ENCODE measurements at places on chromosomes 1 and 21. TPM values are rescaled to one million over a fixed set of nuclear protein-coding genes. Genes with fewer than 3 reads are reported as not detected.

DNA sequence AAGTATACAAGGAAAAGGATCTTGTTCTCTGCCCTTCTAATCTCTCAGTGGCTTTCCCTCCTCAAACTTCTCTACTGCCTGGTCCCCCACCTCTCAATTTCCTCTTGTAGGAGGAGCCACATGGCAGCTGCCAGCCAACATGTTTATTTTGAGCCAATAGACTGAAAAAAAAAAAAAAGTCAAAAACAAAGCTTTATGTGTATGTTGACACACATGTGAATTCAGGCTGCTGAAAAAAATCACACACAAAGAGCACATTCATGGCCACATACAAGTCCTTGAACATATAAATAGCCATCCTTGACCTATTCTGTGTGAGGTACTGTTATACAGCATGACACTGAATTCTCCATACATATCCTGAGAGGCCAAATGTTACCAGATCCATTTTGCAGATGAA is 3.7 kb downstream of the PTPN14 start:
- no peak for DNase-seq

DNA sequence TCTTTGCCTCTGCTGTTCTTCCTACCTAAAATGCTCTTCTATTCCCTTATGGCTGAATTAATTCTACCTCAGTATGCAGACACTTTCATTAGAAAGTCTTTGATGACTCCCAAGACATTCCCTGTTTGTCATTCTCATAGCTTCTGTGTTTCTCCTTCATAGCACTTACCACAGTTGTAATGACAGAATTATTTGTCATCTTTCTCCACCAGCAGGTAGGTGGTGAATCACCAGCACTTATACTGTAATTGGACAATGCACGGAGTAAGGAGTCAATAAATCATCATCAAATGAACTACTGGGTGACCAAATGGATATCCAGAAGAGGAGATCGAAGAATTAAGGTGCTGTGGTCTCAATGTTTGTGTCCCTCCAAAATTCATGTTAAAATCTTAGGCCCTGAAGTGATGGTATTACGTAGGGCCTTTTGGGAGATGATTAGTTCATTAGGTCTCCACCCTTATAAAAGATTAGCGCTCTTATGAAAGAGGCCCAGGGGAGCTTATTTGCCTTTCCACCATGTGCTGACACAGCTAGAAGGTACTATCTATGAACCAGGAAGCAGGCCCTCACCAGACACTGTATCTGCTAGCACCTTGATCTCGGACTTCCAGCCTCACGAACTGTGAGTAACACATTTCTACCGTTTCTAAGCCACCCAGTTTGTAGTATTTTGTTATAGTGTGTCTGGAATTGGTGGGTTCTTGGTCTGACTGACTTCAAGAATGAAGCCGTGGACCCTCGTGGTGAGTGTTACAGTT is 2.4 kb upstream of the CCT8 start:
- no peak for DNase-seq

The TFF1 gene
- total RNA-seq: not detected

DNA sequence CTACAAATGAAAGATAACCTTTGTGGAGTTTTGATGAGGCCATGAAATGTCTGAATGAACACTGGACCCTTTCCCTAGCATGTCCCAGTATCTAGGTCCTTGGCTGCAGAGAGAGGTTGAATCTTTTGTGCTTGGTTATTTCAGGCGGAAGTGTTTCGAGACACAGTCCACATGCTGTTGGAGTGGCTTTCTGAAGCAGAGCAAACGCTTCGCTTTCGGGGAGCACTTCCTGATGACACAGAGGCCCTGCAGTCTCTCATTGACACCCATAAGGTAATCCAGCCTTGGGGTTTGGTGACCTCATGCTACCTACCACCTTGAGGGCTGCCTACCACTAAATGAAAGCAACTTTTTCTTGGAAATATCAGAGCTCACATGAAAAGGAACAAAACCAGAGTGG is 38.9 kb upstream of the BMP8A start:
- DNase-seq: no peak

The FCER1G gene
- 13.3 TPM for total RNA-seq

DNA sequence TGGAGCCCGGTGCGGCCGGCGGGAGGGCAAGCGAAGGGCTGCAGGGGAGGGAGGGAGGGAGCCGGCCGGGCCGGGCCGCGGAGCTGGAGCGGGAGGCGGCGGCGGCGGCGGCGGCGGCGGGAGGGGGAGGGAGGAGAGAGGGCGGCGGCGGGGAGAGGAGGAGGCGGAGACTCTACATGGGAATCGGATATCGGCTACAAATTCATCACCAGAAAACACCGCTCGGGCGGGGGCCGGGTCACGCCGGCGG is at the start of gene AKT3:
TSS of gene AKT3 (minus strand) at position 42 of the 250 bp plus-strand sequence. CDS start 7,073 bp downstream, outside the sequence.
- DNase-seq: no peak

- DNase-seq: no peak
These were observed 24.1 kb upstream of the LCE5A start for GRCh38 chr1:152486400-152487006.

DNA sequence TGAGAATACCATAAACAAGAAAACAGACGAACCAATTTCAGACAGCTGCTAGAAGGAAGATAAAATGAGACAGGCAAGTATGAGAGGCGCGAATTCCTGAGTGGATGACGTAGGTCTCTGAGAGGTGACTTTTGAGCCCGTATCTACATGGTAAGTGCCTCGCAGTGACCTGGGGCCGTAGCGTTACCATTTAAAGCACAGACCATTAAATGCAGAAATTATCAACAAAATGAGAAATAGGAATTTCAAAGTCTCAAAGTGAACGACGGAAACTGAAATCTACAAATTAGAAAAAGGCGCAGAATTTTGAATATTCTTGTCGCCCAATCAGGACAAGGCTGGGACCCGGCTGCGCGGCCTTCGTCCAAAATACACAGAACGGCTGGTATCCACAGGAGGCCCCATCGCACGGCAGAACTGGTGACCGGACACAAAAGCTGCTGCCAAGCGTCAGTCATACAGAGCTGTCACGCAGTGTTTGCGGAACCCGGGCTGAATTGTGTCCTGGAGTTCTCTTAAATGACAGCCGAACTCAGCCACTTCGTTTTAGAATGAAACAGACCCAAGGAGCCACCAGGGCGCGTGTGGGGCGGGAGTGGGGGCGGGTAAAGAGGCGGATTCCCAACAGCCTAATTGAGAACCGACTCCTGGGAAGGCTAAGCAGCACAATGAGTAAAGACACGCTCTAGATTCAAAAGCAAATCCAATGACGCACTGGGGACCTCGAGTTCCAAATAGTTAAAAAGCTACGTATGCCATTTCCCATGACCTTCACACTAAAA is 13.8 kb upstream of the BOLA1 start:
- peak; percentile 89 for DNase-seq

- DNase-seq: peak; percentile 61
These were observed 21.1 kb downstream of the IPO9 start for GRCh38 chr1:201850053-201850397.

DNA sequence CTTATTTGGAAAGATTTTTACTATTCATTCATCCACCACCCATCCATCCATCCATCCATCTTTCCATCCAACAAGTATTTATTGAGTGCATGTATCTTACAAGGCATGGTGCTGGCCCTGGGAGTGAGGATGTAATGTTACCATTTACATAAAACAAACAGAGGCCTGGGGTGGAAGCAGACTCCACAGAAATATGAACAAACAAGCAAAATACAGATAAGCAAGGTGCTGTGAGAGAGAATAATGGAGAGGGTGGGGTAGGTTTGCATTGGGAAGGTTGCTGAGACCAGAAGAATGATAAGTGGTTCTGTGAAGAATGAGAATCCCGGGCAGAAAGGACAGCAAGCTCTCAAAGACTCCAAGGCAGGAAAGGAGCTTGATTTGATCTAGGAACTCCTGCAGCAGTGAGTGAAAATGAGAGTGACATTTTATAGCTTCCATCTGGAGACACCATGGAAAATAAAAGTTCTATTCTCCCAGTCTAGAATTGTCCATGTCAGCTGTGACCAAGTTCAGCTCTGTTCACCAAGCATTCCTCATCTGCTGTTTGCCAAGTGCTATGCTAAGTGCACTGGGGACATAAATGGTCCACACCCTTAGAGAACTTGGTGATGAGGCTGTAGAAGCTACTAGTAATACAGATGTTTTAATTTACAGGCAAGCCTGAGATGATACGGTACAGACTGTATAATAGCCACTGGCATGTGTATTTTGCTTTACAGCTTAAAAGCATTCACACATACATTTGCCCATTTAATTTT is 75.3 kb downstream of the PEX14 start:
- DNase-seq: no peak

GRCh38 chr1:160101037-160101716 is 2.8 kb upstream of the IGSF8 start:
- peak; percentile 90 for DNase-seq

GRCh38 chr1:212125654-212126053 is 90.1 kb downstream of the DTL start:
- no peak for DNase-seq

DNA sequence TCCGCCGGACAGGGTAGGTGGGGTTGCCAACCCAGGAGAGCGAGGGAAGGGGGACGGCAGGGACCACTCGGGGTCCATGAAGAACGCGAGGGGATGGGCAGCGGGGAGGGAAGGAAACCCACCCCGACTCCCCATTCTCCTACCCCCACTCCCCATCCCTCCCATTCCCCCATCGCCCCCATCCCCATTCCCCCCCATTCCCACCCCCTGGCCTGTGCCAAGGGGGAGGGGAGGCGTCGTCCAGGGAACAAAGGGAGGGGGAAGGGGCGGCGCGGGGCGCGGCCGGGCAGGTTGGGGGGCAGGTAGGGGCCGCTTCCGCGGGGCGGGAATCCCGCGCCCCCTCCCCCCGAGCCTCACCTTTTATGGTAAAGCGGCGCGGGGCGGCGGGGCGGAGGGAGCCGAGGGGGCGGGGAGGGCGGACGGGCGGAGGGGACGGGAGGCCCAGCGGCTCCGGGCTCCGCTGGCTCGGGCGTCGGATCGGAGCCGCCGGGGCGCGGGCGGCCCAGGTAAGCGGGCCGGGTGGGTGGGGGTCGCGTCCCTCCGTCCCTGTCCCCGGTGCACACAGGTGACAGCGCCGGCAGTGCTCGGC is at the start of gene FBLIM1:
TSS of gene FBLIM1 (plus strand) at position 453 of the 589 bp plus-strand sequence. CDS start 6,189 bp downstream, outside the sequence.
- no peak for DNase-seq

GRCh38 chr1:28176492-28177470 is at the start of gene PTAFR:
Gene PTAFR, minus strand, starts transcription at chr1:28176690. Its CDS starts 25,669 bp downstream, at chr1:28151021.
- DNase-seq: no peak

GRCh38 chr1:179190861-179191260 is 38.6 kb downstream of the ABL2 start:
- DNase-seq: no peak

The UCK2 gene
- 29.7 TPM for total RNA-seq

GRCh38 chr1:246971969-246972368 is 35.9 kb downstream of the ZNF695 start:
- DNase-seq: no peak

GRCh38 chr21:18970416-18970815 is 566.8 kb upstream of the TMPRSS15 start:
- no peak for DNase-seq

The SYPL2 gene
- 67.5 TPM for total RNA-seq

- peak; percentile 48 for DNase-seq
These were observed 404 bp upstream of the SCMH1 start for GRCh38 chr1:41242342-41243078.

Measured in testis (tissue), 5 donors.